ENCODE measurements at places on chromosomes 6 and 20. TPM values are rescaled to one million over a fixed set of nuclear protein-coding genes. Genes with fewer than 3 reads are reported as not detected.

- DNase-seq = peak; percentile 21
These were observed 400.3 kb downstream of the TFAP2A start for GRCh38 chr6:10014557-10014956.

GRCh38 chr6:166952121-166952520, 4.2 kb downstream of the RNASET2 start:
- DNase-seq = no peak

DNA sequence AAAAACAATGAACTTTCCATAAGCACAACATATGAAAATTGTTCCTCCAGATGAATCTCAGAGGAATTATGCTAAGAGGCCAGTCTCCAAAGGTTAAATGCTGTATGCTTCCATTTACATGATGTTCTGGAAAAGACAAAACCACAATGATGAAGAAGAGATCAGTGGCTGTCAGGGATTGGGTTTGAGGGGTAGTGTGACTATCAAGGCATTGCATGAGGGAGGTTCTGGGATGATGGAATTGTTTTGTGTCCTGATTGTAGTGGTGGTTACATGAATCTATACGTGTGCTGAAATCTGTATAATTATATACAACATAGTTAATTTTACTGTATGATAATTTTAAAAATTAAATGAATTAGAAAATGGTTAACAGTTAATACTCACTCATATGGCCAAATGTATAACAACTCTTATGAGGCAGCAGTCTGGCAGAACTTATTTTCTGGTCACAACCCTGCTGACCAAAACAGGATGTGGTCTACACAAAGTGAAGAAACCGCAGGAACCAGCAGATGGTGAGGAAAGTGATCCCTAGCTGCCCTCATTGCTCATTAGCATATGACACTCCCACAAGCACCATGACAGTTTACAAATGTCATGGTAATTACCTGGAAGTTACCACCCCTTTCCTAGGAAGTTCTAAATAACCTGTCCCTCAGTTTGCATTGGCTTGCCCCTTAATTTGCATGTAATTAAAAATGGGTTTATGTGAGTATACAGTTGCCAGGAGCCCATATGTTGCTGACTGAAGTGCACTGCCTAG, 31.9 kb downstream of the NSFL1C start:
- DNase-seq = peak; percentile 91

GRCh38 chr6:105676857-105677256, 274.0 kb upstream of the PREP start:
- DNase-seq = no peak

DNA sequence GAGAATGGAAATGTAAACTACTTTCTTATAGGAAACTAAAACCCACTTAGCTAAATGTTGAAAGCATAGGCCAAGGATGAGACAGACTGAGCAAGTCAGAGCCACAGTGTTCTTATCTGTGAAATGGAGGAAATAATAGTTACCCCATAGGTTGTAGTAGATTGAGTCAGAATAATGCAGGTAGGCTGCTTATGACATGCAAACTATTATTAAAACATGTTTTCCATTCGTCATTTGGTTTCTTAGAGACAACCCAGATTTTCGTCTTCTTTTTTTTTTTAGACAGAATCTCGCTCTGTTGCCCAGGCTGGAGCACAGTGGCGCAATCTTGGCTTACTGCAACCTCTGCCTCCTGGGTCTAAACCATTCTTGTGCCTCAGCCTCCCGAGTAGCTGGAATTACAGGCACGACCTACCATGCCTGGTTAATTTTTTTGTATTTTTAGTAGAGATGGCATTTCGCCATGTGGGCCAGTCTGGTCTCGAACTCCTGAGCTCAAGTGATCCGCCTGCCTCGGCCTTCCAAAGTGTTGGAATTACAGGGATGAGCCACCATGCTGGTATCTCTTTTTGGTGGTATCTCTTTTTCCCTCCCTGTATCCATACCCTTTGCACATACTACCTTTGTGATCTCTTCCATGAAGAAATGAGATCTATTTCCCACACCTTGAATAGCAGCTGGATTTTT, 196.5 kb upstream of the ZNF217 start:
- no peak for DNase-seq

DNA sequence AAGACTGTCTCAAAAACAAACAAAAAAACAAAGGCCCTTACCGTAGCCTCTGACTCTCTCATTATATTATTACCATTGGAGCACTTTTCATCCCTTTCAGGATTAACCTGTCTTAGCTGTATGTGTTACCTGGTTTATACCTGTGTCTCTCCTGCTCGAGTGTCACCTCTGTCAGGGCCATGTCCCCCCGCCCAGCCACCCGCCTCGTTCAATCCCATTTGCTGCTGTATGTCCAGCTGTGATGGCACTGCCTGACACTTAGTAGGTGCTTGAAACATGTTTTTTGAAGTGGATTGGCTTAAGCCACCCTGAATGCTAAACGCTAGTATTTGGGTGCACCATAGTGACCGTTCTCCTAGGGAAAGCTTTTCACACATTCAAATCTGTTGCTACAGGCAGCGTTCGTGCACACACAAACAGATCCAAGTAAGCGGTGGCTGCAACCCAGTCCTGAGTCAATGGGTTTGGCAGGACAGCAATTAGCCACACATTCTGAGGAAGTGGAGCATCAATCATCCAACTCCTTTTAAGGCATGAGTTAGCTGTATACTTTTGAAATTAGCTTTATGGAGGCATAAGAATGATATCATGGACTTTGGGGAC, 98.9 kb upstream of the ZNF217 start:
- no peak for DNase-seq

DNA sequence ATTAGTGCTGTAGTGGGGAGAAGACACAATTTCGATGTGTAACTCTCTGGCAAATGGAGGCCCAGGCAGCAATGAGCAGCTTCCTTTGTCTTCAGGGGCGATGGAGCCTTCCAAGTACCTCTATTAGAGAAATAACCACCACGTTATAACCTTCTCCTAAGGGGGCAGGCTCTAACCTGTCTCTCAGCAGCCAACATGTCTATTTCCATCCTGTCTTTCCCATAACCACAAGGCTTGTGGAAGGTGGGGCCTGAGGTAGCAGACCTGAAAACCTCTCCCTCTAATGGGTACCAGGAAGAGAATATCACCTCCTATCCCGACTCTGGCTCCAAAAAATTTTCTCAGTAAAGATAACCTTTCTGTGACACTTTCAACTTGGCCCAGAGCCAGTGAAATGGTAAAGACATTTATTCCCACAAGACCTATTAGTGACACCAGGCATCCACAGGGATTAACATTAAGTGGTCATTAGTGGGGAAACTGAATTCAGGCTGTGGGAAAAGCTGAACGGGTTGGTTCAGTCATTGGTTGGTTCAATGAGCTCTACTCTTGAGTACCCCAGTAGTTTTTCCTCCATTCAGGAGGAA, 4.0 kb downstream of the PEX6 start:
- no peak for DNase-seq

DNA sequence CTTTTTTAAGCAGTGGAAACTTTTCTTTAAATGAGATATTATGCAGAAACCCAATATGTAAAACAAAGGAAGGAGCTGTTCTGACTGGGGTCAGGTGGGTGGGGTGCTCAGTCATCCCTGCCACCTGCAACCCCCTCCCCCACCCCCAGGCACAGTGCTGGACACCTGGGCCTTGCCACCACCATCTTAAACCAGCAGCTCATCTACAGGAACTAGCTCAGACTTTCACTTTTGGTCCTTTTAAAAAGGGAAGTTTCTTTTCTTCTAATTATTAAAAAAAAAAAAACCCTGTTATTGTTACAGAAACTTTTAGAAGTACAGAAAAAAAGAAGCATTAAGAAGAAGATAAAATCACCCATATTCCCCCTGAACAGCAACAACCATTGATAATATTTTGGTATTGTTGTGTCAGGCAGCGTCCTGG, 37.1 kb downstream of the PPP1R16B start:
- DNase-seq = no peak

- DNase-seq = no peak
These were observed 257.1 kb downstream of the SOX4 start for GRCh38 chr6:21850691-21851090.

GRCh38 chr6:105485456-105485855, 82.6 kb upstream of the PREP start:
- DNase-seq = no peak

GRCh38 chr6:168355716-168356522, 36.3 kb upstream of the DACT2 start:
- peak; percentile 8 for DNase-seq

- DNase-seq = no peak
These were observed 13.2 kb upstream of the VAPB start for GRCh38 chr20:58375759-58376352.

DNA sequence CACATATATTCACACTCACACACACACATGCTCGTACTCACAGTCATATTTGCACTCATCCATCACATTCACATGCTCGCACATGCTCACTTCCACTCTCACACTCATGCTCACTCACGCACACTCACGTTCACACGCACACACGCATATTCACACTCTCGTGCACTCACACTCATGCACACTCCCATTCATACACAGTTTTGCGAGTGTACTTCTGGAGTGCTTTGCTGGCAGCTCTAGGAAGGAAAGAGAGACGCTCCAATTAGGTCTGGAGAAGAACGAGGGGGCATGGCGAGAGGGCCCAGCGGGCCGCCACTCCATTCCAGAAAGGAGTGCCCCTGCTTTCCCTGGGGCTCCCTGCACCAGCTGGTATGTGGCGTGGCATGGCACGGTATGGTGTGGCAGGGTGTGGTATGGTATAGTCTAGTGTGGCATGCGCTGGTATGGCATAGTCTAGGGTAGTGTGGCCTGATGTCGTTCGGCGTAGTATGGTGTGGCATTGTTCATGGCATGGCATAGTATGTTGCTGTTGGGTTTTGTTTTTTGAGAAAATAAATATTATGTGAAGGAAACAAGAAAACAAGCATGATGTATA, 216.8 kb upstream of the CDYL start:
- DNase-seq = no peak

DNA sequence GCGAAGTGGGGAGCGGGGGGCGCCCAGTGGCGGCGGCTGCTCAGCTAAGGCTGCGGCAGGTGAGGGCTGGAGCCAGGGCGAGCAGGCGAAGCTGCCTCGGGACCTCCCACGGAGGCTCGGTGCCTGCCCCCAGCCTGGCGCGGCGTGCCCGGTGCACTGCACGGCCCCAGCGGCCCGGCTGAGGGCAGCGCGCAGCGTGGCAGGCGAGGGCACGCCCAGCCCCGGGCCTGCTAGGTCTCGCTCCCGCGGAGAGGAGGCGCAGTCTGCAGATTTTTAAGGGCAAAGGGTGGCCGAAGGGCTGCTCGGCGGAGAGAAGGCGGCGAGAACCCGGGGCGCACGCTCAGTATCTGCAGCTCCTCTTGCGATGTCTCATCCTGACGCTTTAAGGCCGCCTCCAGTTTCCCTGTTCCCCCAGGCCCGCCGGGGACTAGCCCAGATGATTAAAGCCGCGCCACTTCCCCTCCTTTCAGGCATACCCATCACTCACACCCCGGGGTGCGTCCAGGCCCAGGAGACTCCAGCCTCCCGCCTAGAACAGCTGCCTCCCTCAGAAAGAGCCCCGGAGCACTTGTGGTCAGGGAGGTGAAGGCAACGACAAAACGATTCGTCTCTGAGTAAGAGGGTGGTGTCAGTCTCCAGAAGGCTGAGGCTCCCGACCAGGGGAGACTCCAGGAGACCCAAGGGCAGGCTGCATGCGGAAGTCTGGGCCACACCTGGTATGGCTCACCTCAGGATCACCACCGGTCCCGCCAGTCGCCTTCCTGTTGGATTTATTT, at the start of gene FERMT1:
FERMT1 (minus strand) TSS at position 158 of the 776 bp plus-strand sequence. CDS start 3,476 bp downstream, outside the sequence.
- DNase-seq = peak; percentile 83

DNA sequence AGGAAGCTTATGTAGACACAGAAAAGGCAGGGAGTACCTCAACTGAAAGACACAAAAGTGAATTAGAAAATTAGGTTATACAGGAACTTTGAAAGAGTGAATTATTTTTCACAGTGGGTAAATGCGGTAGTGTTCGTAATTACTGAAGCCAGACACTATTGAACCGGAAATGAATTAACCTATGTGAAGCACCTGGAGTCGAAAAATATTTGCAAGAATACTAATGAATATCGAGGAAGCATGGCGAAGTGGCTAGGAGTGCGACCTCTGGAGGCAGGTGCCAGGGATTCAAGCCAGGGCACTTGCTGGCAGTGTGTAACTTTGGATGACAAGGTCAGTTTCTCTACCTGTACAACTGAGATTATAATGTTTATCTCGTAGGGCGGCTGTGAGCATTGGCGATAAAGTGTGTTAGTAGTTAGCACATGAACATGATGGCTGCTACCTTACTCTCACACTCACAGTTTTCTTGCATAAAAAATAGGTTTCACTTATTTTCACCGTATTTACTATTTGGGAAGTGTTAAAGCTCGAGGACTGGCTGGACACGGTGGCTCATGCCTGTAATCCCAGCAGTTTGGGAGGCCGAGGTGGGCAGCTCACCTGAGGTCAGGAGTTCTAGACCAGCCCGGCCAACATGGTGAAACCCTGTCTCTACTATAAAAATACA, 567 bp upstream of the SLC18B1 start:
- peak; percentile 51 for DNase-seq

DNA sequence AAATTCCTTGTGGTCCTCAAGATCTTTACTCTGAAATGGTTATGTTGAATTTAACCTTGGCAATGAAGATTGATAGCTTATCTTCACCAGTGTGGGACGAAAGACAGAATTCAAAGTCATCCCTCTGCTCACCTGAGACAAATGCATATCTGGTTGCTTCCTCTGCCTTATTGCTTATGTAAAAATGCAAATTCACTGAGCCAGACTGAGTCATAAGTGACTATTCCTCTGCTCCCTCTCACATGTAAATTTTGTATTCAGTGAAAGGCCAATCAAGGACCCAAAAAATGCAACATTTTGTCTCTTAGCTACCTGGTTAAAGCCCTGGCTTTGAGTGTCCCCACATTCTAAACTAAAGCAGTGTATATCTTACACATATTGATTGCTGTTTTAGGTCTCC, 593.1 kb upstream of the GJE1 start:
- DNase-seq = no peak

GRCh38 chr6:42049116-42049809, 1.1 kb upstream of the TAF8 start:
- no peak for DNase-seq

GRCh38 chr6:11767978-11768756, 10.4 kb downstream of the ADTRP start:
- DNase-seq = no peak

DNA sequence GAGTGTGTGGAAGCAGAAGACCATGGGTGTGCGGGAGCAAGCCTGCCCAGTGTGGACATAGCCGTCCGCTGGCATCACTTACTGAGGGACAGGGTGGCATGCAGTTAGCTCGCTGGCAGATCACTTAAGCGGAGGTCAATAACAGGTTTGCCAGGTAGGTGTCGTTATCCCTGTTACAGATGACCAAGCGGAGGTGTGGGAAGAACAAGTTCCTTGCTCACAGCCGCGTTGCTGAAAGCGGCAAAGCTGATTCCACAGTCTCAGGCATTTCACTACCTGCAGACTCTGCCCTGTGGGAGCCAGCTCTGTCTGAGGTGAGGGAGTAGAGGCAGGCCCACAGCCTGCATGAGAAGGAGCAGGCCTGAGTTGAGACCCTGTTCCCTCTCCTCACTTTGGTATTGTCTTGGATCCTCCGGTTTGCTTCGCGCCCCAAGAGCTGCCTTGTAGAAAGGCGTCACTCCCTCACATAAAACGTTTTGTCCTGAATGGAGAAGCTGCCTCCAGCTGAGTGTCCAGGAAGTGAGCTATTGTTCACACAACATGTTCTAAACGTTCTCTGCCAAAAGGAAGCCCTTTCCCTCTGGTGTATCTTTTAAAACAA, 96.9 kb downstream of the TCP11 start:
- peak; percentile 26 for DNase-seq

SFTA2 gene
- not detected for total RNA-seq

ELOVL4 gene
- 0.66 TPM for total RNA-seq

C6orf132 gene
- total RNA-seq = not detected

KCNK16 gene
- total RNA-seq = not detected

XKR7 gene
- not detected for total RNA-seq

GPX5 gene
- total RNA-seq = not detected

MED20 gene
- total RNA-seq = 24.2 TPM

ZFP57 gene
- not detected for total RNA-seq

SMLR1 gene
- total RNA-seq = not detected
